Stimulated activated CD4-positive, alpha-beta T cell treated with anti-CD3 and anti-CD28 coated beads, Interleukin-4, amount 100 ng/mL, for 48 hours (primary cell): ENCODE measurements at places on chromosomes 1 and 21.

DNA sequence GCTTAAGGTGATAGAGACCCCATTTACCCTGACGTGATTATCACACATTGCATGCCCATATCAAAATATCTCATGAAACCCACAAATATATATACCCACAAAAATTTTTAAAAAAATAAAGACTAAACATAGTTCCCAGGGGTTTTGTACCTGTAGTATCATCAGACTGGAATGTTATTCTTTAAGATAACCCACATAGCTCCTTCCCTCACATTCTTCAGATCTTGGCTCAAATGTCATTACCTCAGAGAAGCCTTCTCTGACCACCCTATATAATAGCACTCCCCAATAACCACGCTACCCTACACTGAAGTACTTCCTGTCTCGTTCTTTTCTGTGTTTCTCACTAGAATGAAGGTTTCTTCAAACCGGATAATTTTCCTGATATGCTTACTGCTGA lies 138.3 kb upstream of the SNX7 start:
- DNase-seq: no peak

- DNase-seq: no peak
These were observed 15.4 kb downstream of the PKP1 start for GRCh38 chr1:201298396-201299381.

GRCh38 chr1:242467556-242468145 lies 56.8 kb downstream of the PLD5 start:
- peak; percentile 3 for DNase-seq

DNA sequence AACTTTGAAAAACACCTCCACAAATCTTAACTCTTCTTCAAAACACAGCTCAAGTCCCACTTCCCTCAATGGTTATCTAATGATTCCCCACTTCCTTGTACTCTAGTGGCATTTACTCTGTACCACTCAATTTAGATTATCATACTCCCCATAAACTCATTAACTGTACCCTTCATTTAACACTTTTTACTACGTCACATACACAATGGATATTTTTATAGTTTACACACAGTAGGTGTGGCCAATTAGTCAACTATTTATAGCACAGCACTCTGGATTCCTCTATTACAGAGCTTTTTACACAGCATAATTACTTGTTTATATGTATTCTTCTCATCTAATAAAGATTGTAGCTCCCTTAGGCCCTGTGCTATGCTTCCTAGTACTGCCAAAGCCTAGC lies 62.1 kb downstream of the FOXJ3 start:
- DNase-seq: no peak
